CD4-positive, alpha-beta T cell treated with Interleukin-15 for 1 hour (primary cell): ENCODE measurements at places on chromosomes 5 and 9.

DNA sequence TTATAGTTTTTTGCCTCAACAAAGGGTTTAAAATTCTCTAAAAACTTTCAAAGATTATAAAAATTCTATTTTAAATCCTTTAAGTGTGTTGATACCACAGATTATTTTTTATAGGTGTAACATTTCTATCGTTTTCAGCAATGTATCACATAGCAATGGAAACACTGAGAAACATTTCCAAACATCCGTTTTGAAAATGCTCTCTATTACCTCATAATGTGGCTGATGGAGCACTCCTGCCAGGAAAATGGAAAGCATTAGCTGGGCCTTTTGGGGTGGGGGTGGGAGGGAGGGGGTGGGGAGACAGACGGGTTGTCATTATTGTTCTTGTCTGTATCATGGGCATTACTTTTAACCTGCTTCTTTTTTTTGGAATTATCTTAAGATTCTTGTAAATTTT lies 516.5 kb downstream of the ACTL7B start:
- DNase-seq: no peak

DNA sequence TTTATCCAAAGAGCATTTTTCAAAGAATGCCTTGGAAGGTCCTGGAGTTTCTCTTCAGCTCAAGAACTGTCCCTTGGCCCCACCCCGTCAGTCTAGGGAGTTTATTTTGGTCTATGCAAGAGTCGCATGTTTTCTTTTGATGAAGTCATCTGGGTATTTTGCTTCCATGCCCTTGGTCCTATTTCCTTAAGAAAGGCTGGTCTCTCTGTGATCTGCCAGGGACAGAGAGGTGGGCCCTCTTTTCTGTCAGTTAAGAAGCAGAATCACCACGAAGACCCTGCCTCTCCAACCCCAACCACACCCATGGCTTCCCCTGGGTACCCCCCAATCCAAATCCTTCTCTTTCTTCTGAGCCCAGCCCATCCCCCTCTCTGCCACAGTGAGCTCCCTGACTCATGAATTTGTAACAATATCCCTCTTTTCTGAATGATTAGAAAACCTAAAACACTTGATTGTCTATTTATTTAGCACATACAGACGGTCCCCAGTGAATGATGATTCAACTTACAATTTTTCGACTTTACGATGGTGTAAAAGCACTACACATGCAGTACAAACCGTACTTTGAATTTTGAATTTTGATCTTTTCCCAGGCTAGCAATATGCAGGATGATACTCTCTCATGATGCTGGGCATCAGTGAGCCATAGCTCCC lies 163.5 kb upstream of the ADRA1B start:
- no peak for DNase-seq

- DNase-seq: no peak
Measured at GRCh38 chr5:169945831-169946261, 34.4 kb downstream of the INSYN2B start.

- DNase-seq: no peak
Measured at GRCh38 chr9:134262035-134262434, 64.2 kb upstream of the RXRA start.

DNA sequence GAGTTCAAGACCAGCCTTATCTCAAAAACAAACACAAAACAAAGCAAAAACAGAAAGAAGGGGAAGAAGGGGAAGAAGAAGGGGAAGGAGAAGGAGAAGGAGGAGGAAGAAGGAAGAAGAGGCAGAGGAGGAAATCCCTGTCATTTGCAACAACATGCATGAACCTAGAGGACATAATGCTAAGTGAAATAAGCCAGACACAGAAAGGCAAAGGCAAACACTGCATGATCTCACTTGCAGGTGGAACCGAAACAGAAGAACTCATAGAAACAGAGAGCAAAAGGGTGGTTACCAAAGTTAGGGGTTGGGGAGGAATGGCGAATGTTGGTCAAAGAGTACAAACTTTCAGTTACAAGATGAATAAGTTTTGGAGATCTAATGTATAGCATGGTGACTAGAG lies 135.4 kb downstream of the UGCG start:
- no peak for DNase-seq

DNA sequence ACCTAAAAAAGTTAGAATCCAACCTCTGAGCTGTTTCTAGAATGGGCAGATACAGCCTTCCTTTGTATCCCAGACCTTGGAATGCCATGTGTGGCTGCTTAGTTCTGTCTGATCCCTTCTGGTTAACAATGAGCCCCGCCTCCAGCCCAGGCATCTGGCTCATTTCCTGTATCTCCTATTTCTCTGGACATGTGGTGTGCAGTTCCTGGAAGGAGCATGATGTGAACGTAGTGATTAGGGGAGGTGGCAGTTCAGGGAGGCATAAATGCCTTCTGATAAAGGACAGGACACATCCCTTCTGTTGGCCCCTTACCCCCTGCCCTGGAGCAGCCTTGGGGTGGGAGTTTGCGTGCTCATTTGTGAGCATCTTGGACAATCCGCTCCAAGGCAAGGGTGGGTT lies 243.0 kb downstream of the ZSWIM6 start:
- no peak for DNase-seq

DNA sequence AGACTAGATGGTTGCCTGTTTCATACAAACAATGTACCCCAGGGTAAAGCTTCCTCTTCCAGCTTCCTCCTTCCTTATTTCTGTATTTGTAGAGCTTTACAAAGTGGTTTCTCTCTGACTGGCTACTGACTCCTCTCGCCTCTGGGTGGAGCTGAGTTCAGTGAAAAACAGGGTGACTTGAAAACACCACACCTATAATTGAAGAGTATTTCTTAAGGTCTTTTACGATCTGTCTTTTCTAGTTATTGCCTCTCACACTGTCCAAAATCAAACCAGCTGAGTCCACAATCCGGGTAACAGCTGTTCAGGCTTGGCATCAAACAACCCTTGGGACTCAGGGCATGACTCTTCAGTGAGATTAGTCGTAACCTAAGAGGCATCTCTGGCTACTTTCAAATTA lies 200.4 kb downstream of the ARRDC3 start:
- peak; percentile 48 for DNase-seq

DNA sequence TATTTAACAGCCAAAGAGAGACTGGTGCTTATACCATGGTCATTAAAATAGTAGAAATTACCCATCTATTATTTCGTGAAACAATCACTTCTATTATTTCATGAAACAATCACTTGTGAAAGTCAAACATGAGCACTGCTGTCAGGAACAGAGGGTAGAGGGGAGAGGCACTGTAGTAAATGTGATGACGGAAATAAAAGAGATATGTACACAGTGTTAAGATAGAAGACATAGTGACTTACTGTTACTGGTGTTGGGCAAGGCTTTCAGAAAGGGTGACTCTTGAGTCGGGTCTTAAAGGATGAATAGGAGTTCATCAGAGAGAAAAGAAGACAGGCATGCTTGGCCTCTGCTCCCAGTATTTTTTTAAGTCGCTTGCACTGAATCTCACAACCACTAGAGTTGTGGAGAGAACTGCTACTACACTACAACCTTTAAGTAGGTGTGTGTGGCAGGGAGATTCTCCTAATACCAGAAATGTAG lies 162.6 kb upstream of the GNA14 start:
- no peak for DNase-seq

- no peak for DNase-seq
Measured at GRCh38 chr5:893137-893506, 438 bp downstream of the TRIP13 start.

- no peak for DNase-seq
Measured at GRCh38 chr5:51479840-51480239, 96.6 kb downstream of the ISL1 start.

DNA sequence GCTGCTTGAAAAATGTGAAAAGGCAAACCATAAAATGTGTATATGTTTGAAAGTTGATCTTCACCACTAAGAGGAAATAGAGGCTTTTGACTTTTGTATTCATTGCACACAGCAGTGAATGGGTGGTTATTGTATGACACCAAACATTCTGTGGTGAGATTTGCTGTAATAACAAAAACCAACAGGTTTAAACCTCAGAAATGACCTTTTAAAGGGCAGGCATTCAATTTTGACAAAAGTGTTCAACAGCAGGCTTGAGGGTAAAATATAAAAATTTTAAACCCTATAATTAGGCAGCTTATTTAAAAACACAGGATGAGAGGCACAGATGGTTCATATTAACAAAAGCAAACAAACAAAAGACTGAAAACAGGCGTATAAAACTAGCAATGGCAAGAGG lies 128.1 kb upstream of the NUDT12 start:
- no peak for DNase-seq

DNA sequence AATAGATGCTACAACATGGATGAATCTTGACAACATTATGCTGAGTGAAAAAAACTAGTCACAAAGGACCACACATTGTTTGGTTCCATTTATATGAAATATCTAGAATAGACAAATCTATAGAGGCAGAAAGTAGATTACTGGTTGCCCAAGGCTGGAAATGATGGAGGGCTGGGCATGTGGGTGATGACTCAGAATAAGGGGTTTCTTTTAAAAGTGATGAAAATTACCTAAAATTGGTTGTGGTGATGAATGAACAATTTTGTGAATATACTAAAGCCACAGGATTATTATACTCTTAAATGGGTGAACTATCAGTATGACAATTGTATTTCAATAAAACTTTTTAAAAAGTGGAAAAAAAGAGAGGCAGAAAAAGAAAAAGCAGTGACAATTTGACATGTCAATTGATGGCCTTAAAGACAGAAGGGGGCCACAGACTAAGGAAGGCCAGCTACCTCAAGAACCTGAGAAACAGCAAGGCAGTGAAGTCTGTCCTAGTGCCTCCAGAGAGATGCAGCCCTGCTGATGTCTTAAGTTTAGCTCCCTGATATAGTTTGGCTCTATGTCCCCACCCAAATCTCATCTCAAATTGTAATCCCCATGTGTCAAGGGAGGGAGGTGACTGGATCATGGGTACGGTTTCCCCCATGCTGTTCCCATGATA lies 182.7 kb downstream of the PIK3R1 start:
- no peak for DNase-seq

DNA sequence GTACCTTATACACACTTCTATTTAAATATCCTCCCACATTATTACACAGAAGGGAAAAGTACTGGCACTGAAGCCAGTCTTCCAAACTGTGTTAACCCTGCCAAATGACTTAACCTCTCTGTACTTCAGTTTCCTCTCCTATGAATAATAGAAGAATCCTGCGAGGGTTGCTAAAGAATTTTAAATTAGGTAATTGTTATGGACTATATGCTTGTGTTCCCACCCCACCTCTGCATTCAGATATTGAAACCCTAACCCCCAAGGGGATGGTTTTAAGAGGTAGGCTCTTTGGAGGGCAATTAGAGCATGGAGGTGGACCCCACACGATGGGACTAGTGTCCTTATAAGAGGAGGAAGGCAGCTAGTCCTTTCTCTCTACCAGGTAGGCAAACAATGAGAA lies 72.7 kb downstream of the TTLL11 start:
- no peak for DNase-seq

GRCh38 chr5:91307048-91307447 lies 76.1 kb downstream of the ARRDC3 start:
- no peak for DNase-seq

DNA sequence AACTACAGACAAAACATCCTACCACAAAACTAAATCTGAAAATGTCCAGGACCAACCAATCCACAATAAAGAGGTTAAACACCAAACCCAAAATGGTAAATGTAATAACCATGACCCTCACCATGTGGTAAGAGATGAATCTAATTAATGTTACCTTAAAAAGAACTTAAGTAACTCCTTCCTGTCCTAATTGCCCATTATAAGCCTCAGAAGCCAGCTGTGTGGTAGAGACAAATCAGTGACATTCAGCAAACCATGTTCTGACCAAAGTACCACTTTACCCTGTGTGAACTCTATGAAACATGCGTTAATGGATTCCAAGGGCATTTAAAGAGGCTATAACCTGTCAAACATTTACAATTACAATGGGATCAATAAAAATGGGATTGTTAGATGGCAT lies 25.0 kb downstream of the LPAR1 start:
- no peak for DNase-seq

- DNase-seq: no peak
Measured at GRCh38 chr5:107968998-107969397, 298.3 kb upstream of the EFNA5 start.

DNA sequence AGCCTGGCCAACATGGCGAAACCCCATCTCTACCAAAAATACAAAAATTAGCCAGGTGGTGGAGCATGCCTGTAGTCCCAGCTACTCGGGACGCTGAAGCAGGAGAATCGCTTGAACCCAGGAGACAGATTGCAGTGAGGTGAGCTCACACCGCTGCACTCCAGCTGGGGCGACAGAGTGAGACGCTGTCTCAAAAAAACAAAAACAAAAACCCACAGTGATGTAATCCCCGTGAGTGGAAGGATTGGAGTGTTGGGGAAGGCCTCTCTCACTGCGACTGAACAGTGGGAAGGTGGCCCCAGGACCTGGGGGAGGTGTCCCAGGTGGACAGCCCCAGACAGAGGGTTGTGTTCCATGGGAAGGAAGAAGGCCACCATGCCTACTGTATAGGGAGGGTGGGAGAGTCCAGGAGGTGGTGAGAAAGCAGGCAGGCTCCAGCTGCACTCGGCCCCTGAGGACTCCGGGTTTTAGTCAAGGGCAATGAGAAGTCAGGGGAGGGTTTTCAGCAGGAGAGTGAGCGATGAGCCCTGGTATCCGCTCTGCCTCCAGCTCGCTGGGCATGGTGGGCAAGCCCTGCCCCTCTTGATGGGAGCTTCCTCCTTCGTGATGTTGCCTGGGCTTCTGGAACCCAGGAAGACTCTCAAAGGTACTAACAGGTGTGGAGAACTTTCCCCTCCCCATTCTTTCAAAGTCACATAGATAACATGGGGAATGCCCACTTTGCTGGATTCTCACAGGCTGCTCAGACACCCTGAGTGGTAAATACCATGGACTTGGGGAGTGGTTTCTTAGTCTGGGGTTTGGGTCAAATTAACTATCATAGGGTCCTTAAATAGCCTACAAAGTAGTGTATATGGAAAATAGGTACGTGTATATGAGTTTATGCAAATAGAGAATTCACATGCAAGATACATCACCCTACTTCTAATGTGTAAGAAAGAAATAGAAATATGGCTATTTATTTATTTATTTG lies 74.7 kb downstream of the PPARGC1B start:
- DNase-seq: no peak

- no peak for DNase-seq
Measured at GRCh38 chr5:127445328-127445727, 72.1 kb upstream of the PRRC1 start.

DNA sequence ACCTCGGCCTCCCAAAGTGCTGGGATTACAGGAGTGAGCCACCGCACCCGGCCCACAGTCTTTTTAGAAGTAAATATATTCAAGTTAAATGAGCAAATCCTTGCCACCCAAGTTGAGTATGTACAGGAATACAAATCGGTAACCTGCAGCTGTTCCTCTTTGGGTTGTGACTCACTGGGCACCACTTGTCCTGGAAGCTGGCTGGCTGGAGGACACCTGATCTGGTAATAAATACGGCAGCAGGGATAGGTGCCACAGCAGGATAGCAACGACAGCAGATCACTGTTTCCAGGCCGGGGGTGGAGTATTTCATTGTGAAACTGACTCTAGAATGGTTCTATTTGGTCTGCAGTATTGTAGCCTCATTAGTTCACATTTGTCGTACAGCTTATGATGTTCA lies 35.7 kb upstream of the SLC36A2 start:
- DNase-seq: no peak
